PC-9 (cell line): ENCODE measurements at places on chromosomes 7 and 10. TPM values are rescaled to one million over a fixed set of nuclear protein-coding genes. Genes with fewer than 3 reads are reported as not detected.

The PTER gene
- 20.6 and 36.1 TPM in 2 replicates for total RNA-seq

The GNAI1 gene
- total RNA-seq = 16.8 and 25.6 TPM in 2 replicates

The AKR1B15 gene
- total RNA-seq = 3.2 and 3.4 TPM in 2 replicates

The PLXNA4 gene
- total RNA-seq = 0.73 and 1.0 TPM in 2 replicates

The ENTPD1 gene
- not detected in 2 replicates for total RNA-seq

The CLDN3 gene
- 31.3 and 45.2 TPM in 2 replicates for total RNA-seq

The FAM24B gene
- 10.8 and 14.8 TPM in 2 replicates for total RNA-seq

The SPAM1 gene
- total RNA-seq = not detected in 2 replicates

The INHBA gene
- 17.3 and 17.6 TPM in 2 replicates for total RNA-seq

The HDAC9 gene
- total RNA-seq = 14.7 TPM in 2 replicates

The NCOA4 gene
- total RNA-seq = 142 and 143 TPM in 2 replicates

The UNCX gene
- total RNA-seq = not detected in 2 replicates

The MAGI2 gene
- total RNA-seq = 0.92 and 1.6 TPM in 2 replicates

The CALML5 gene
- 3.0 and 6.3 TPM in 2 replicates for total RNA-seq

The LBX1 gene
- not detected in 2 replicates for total RNA-seq

The MUC12 gene
- 1.4 and 3.8 TPM in 2 replicates for total RNA-seq

The KNDC1 gene
- total RNA-seq = 1.2 and 1.7 TPM in 2 replicates

The TMEM139 gene
- total RNA-seq = 89.7 and 131 TPM in 2 replicates

The EXOC4 gene
- total RNA-seq = 88.5 and 101 TPM in 2 replicates

The ANKRD22 gene
- 3.8 and 4.9 TPM in 2 replicates for total RNA-seq

The TFR2 gene
- total RNA-seq = 4.8 and 6.2 TPM in 2 replicates

The SPDYE9 gene
- not detected in 2 replicates for total RNA-seq

The MYH16 gene
- 11.7 and 18.0 TPM in 2 replicates for total RNA-seq

The NRG3 gene
- total RNA-seq = not detected in 2 replicates

The JMJD1C gene
- 68.6 and 78.7 TPM in 2 replicates for total RNA-seq

The H2BK1 gene
- total RNA-seq = not detected in 2 replicates

The TMEM196 gene
- not detected in 2 replicates for total RNA-seq

The CHN2 gene
- total RNA-seq = not detected in 2 replicates

The MSS51 gene
- total RNA-seq = 2.4 and 3.3 TPM in 2 replicates

The SHTN1 gene
- total RNA-seq = 24.5 and 33.6 TPM in 2 replicates

The CAV1 gene
- total RNA-seq = 850 and 1,077 TPM in 2 replicates

The HOXA5 gene
- total RNA-seq = 0.63 and 1.0 TPM in 2 replicates

The LLCFC1 gene
- total RNA-seq = not detected in 2 replicates

The HOXA2 gene
- 6.1 and 6.5 TPM in 2 replicates for total RNA-seq

The MRLN gene
- total RNA-seq = not detected in 2 replicates

The POLR2J2 gene
- 16.4 and 17.6 TPM in 2 replicates for total RNA-seq

The PRSS37 gene
- not detected in 2 replicates for total RNA-seq

The AOC1 gene
- 11.4 and 13.1 TPM in 2 replicates for total RNA-seq

The AKR1C4 gene
- not detected in 2 replicates for total RNA-seq

The CCDC3 gene
- 0.13 TPM in 1 of 2 replicates, not detected in the other for total RNA-seq

The MBL2 gene
- total RNA-seq = not detected in 2 replicates

The CYP26C1 gene
- total RNA-seq = 0.46 and 0.60 TPM in 2 replicates

The NKX2-3 gene
- total RNA-seq = not detected in 2 replicates
